NCI-H1105 (cell line): ENCODE measurements at places on chromosomes 6 and 20.

GRCh38 chr6:127110712-127111111 lies 7.8 kb upstream of the RSPO3 start:
- DNase-seq = no peak

DNA sequence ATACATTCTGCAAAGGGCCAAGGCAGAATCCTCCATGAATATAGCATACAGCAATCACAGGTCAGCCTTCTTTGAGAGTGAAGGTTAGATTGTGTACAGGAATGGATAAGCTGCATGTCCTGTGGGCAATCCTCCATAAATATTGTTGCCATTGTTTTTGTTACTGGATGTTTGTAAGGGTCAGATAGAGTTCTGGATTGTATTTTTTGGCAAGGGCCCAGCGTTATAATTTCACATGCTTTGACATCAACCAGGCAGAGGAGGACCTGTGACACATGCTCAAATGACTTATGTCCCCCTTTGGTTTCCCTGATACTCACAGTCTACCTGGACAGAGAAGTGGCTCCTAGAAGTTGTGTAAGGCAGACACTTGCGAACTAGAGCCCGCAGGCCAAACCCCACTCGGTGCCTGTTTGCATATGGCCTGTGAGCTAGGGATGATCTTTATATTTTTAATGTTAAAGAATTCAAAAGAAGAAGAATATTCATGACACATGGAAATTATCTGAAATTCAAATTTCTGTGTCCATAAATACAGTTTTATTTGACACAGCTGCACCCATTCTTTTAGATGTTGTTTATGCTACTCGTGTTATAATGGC lies 5.4 kb downstream of the LY86 start:
- DNase-seq = no peak

GRCh38 chr6:106256201-106256968 lies 69.2 kb downstream of the ATG5 start:
- no peak for DNase-seq

- no peak for DNase-seq
Observed at GRCh38 chr6:121951918-121952379, 447.5 kb upstream of the HSF2 start.

- DNase-seq = no peak
Observed at GRCh38 chr6:113208726-113209125, 648.4 kb upstream of the MARCKS start.

DNA sequence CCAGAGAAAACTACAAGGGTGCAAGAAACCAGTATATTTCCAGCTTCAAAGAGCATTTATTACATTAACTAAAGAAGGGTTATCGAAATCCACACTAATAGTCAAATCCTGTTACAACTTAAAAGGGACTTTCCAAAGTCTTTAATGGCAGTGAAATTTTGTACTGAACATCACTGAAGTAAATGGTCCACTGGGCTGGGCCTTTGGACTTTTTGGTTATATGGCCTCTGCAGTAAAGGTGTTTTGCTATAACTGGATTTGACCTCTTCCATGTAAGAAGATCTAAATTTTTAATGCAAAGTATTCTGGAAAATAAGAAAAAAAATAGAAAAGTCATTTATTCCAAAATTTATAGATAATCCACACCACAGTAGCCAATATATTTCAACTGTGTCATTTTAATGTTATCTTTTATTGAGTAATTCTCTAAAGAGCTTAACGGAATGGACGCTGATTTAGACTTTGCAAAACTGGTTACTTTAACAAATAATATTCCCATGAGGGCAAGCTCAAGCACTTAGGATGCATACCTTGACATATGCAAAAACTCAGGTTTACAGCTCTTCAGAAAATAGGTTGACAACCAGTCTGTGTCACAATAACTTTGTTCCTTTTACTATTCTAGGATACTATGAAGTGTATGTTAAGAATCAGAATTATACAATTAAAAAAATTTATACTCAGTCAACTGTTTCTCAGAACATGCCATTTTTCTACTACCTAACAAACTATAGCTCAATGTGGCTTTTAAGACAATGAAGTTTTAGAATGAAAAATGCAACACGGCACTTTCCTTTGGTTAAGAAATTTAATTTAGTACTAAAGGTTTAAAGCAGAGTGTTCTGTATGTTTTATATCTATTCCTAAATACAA lies 7.0 kb downstream of the RBM39 start:
- no peak for DNase-seq

DNA sequence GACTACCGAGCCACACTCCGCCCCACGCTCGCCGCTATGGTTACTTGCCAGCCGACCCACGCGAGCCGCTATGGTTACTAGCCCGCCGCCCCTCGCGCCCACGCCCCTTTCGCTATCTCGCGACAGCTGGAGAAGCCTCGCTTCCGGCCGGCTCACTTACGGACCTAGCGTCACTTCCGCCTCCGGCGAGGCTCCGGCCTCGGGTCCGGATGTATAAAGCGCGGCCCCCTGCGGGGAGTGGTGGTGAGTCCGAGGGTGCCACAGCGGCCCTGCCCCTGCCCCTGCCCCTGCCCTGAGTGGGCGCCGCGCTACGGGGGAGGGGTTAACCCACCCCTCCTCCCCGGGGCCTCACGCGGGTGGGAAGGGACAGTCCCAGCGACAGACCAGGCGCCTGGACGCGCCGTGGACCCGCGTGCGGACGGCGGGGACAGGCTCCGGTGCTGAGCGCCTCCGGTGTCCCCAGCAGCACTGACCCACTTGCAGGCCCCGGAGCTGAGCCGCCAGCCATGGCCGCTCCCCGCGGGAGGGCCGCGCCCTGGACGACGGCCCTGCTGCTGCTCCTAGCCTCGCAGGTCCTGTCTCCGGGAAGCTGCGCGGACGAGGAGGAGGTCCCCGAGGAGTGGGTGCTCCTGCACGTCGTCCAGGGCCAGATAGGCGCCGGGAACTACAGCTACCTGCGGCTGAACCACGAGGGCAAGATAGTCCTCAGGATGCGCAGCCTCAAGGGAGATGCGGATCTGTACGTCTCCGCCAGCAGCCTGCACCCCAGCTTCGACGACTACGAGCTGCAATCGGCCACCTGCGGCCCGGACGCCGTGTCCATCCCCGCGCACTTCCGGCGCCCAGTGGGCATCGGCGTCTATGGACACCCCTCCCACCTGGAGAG lies at the start of the genes C6orf120 and WDR27:
TSS of gene C6orf120 (plus strand) at position 173 of the 886 bp plus-strand sequence. CDS start at position 507, 334 bp downstream.
TSS of gene WDR27 (minus strand) at position 76 of the 886 bp plus-strand sequence. CDS start 13,024 bp downstream, outside the sequence.
- DNase-seq = peak; percentile 99

DNA sequence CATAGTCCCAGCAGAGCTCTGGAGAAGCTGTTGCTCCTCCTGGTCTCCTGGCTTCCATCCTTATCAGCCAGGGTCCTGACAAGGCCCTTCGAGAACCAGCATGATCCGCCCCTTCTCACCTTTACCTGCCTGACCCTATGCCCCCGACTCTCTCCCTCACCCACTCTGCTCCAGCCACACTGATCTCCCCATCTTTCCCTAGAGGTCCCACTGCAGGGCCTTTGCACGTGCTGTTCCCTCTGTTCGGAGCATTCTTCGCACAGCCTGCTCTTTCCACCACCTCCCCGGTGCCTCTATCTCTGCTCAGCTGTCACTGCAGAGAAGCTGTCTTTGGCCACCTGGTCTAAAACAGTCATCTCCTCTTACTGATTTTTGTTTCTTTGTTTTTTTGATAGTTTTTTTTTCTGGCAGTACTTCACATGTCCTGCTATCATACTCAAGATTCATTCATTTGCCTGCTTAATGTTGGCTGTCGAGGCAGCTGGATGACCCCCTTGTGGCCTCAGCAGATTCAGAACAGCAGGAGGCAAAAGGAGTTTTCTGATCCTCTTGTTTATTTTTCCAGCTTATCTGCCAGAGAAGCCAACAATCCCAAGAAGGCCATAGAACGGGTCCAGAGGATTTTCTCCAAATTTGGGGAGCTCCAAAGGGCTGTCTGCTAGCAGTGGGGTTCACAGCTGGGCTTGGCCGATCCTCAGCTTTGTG lies 1.6 kb upstream of the PTGIS start:
- no peak for DNase-seq

DNA sequence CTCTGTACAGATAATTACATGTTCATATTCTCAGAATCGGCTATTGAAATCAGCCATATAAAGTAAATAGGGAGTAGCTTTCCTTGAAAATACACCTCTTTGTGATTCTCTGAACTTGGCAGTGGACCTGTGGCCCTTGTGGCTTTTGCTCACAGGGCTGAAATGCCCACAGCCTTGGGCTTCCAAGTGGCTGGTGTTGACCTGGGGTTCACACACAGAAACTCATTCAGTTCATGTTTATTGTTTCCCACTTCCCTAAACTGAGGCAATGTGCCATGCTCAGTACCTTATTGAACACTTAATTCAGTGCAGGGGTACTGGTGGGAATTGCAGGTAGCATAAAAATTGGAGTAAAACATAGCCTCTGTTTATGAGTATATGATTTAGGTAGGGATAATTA lies 19.1 kb upstream of the TULP4 start:
- no peak for DNase-seq

- no peak for DNase-seq
Observed at GRCh38 chr20:59242714-59243626, 57.4 kb upstream of the EDN3 start.

GRCh38 chr6:168507297-168507696 lies 66.3 kb downstream of the SMOC2 start:
- DNase-seq = no peak

DNA sequence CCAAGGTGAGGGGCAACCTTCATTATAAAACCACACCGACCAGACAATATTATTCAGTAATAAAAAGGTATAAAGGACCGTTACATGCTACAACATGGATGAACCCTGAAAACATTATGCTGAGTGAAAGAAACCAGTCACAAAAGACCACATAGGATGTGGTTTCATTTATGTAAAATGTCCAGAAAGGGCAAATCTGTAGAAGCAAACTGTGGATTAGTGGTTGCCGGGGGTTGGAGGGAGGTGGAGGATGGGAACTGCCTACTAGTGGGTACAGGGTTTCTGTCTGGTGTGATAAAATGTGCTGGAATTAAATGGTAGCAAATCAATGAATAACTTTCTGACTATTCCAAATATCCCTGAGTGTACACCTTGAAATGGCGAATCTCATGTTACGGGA lies 10.2 kb upstream of the PRND start:
- DNase-seq = no peak

DNA sequence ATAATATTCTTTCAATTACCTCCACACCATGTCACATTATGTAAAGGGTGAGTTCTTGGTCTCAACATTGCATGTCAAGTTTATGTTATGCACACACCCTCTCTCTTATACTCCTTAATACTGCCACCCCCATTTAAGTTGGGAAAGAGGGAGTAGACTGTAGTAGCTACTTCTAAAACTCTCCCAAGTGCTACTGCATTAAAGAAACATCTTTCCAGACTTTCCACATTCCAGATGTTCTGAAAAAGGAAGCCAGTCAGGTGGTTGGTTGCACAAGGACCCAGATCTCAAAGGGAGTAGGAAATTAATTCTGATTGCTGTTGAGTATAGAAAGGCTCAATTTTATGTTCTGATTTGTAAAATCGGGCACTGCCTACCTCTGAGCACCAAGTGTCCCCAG lies 419.5 kb downstream of the CD83 start:
- no peak for DNase-seq

GRCh38 chr20:35831029-35831428 lies 59.2 kb downstream of the PHF20 start:
- no peak for DNase-seq

- DNase-seq = no peak
Observed at GRCh38 chr6:2616811-2617210, 133.9 kb downstream of the MYLK4 start.

DNA sequence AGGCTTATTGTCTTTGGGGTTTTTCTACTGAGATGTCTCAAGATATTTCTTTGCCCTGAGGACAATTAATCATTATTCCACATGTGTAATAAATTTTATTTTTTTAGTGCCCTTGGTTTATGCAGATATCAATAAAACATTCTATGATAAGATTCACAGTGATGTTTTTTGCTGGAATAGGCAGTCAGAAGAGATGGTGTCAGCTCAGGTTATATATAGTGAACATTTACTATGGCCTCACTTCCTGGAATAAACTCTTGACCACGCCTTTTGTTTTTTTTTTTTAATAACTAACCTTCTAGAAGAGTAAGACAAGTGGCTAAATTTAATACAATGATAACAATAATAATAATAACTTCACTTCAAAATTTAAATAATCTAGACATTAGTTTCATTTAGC lies 209.7 kb downstream of the TRDN start:
- no peak for DNase-seq

DNA sequence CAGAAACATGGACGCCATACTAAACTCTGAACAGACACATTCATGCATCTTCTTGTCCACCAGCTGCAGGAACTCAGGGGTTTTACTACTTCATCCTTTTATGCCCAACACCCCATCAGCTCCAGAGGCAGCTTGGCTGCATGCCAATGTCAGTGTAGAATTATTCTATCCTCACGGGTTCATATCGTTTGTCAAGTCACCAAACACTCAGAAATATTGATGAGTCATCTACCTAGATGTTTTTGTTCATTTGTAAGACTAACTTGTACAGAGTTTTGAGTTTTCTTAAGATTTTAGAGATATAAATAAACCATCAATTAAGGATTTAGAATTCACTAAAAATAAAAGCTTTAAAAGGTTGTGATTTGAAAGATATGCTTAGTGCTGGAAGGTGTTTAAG lies 590.7 kb upstream of the FLRT3 start:
- peak; percentile 65 for DNase-seq

GRCh38 chr6:38493931-38494547 lies 145.7 kb downstream of the BTBD9 start:
- peak; percentile 70 for DNase-seq

DNA sequence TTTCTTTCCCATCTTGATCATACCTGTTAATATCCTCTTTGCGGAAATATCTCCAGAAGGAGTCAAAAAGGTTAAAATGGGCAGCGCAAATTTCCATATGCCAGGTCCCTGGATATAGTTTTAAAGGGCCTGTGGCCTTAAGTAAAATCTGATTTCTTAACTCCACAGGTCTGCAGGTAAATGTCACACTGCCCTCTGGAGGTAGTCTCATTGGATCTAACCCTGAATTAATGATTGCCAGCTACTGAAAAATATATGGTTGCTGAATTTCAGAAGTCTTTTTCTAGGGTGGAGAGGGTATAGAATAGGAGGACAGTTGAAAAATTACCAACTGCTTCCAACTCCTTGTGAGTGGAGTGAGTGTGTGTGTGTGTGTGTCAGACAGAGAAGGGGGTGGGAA lies 8.5 kb downstream of the MOXD1 start:
- DNase-seq = no peak

GRCh38 chr6:168388641-168389633 lies 52.0 kb upstream of the SMOC2 start:
- no peak for DNase-seq

DNA sequence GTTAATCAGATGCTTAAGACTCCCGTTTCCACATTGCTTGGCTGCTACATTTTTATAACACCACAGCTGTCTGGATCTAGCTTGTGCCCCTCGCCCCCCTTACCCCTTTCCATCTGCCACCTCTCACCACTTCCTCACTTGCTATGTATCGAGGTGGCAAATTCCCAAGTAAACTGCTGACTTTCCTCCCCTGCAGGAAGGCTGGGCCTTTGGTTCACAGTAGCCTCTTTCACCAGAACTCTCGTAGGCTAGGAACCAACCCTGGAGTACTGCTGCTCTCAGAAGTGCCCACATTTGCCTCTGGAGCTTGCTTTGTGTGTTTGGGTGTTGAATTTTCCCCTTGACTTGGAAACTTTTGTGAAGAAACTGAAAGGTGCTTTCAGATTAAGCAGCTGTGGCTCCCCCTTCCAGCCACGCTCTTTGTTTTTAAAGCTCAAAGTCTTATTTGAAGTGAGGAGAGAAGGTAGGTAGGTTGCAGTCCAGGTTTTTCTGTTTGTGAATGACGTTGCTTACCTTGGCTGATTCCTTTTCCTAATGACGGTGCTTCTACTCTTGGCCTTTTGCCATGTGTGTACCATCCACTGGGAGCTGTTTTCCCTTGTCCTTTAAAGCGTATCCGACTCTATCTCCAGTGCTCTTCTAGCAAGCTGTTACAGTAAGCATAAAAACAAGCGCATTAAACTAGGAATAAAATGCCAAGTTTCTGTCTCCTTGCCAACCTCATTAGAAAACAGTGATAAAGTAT lies 90.4 kb downstream of the CARMIL1 start:
- peak; percentile 89 for DNase-seq
